ENCODE measurements at places on chromosomes 5 and 9. TPM values are rescaled to one million over a fixed set of nuclear protein-coding genes. Genes with fewer than 3 reads are reported as not detected.

The AK1 gene
- 35.4 TPM for total RNA-seq

The SLC30A5 gene
- total RNA-seq, result 66.1 TPM

The BTNL3 gene
- total RNA-seq, result not detected

The ADAMTS6 gene
- 68.6 TPM for total RNA-seq

The TMEM171 gene
- 4.4 TPM for total RNA-seq

The PCDHGC4 gene
- 2.2 TPM for total RNA-seq

The MLANA gene
- total RNA-seq, result 0.20 TPM

The GAS1 gene
- total RNA-seq, result 9.4 TPM

The LAMC3 gene
- 0.37 TPM for total RNA-seq

The ACTL7B gene
- total RNA-seq, result under 0.01 TPM

The RNF180 gene
- 0.37 TPM for total RNA-seq

The ENTPD8 gene
- total RNA-seq, result not detected

The CEMIP2 gene
- total RNA-seq, result 32.7 TPM

The ZNF608 gene
- total RNA-seq, result 11.5 TPM

The GARIN3 gene
- not detected for total RNA-seq

The AFAP1L1 gene
- total RNA-seq, result 8.2 TPM

The GRXCR2 gene
- total RNA-seq, result not detected

The OLFM1 gene
- total RNA-seq, result 6.5 TPM

The ADRB2 gene
- under 0.01 TPM for total RNA-seq

All from subcutaneous preadipocyte (primary cell).